ENCODE measurements at places on chromosomes 6 and 20.

GRCh38 chr20:58630063-58630462, 21.0 kb upstream of the STX16 start:
- no peak for DNase-seq

DNA sequence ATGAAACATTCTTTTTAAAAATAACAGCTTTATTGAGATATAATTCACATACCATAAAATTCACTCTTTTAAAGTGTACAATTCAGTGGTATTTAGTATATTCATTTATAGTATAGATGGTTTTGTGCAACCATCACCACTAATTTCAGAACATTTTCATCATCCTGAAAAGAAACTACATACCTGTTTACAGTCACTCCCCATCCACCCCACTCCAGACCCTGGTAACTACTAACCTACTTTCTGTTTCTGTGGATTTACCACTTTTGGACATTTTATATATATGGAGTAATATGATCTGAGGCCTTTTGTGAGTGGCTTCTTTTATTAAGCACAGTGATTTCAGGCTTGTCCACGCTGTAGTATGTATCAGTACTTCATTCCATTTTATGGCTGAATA, 2.5 kb upstream of the TMEM217 start:
- no peak for DNase-seq

GRCh38 chr6:165660857-165661663, 2.0 kb downstream of the PDE10A start:
- DNase-seq = no peak

- no peak for DNase-seq
These were observed 44.1 kb downstream of the NKX2-4 start for GRCh38 chr20:21353236-21353635.

DNA sequence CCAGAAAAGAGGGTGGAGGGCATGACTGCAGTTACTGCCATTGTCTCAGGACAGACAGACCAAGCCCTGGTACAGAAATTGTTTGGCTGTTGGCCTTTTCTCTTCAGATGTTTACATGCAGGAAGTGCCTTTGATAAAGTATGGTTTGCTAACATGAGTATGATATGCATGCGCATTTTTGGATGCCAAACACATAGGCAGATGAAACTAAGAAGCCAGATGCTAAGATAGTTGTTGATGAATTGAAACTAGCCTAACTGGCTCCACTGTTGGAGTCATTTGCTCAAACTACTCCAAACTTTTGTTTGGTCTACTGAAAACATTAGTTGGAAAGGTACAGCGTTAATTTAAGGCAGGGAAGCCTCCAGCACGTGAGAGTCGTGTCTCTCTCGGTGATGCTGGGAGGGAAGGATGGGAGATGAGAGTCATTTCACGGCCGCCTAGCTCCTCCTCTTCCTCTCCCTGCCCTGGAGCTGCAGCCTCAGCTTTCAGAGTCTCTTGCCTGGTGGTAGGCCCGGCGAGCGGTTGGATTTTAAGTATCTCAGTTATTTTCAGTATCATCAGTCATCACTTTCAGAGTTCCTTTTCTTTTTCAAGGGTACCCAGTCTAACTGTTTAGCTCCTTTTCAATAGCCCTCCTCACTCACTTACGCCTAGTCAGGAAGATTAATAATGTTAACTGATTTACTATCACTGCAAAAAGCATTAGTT, 29.7 kb downstream of the RREB1 start:
- DNase-seq = peak; percentile 65

- DNase-seq = no peak
These were observed 313.9 kb upstream of the RNF24 start for GRCh38 chr20:4329232-4329631.

DNA sequence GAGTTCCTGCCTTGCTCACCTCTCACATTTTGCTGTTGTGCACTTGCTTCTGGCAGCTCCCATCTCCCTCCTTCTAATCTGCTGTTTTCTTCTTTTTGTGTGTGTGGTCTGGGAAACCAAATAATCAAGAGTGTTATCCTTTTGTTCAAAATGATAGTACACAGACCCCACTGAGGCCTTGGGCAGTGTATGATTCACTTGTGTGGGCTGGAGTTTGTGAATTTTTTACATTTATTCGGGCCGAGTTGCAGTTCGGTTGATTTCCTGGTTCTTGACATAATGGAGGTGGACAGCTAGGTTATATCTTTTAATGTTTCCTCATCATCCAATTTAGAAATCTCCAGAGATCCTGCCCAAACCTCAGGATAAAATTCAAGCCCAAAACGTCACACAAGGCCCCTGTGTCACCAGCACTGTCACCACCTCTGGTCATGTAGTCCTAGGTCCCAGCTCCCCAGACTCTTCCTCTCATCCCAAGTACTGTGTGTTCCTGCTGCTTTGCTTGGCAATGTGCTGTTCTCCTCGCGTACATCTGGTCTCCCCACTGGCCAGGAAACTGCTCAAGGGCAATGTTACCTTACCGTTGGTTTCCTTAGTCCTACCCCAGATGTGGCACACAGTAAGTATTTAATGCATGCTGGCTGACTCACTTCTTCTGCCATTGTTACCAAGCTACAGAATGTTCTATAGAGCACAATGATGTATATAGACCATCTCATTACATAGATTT, 55.7 kb upstream of the PHACTR2 start:
- no peak for DNase-seq

GRCh38 chr6:12504325-12504966, 212.1 kb upstream of the PHACTR1 start:
- DNase-seq = no peak

DNA sequence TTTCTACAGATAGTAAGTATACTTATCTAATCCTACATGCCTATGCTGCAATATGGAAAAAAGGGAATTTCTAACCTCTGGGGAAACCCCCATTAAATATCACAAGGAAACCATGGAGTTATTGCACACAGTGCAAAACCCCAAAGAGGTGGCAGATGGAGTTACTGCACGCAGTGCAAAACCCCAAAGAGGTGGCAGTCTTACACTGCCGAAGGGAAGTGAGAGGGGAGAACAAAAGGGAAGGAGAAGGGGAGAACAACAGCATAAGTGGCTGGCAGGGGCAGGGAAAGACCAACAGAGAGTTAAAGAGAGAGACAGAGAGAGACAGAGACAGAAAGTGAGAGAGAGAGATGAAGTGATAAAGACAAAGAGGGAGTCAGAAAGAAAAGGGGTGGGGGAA, 43.8 kb upstream of the EIF2S2 start:
- no peak for DNase-seq
